ENCODE measurements at places on chromosomes 3 and 15. TPM values are rescaled to one million over a fixed set of nuclear protein-coding genes. Genes with fewer than 3 reads are reported as not detected.

DNA sequence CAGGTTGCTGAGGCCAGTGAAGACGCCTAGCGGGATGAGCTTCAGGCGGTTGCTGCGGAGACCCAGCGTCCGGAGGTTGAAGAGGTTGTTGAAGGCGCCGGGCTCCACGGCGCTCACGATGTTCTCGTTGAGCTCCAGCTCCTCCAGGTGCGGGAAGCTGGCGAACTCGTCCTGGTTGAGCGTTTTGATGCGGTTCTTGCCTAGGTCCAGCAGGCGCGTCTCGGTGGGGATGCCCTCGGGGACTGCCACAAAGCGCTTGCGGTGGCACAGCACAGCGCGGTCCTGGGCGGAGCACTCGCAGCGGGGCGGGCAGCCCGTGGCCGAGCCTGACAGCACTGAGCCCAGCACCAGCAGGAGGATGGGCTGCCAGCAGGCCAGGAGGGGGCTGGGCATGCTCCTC, 17.2 kb downstream of the LINGO1 start:
- no peaks in the 10 kb centered on the region for H3K4me1 ChIP-seq
- H3K36me3 ChIP-seq = no peaks in the 10 kb centered on the region
- no peak for DNase-seq
- H3K27me3 ChIP-seq = no peaks in the 10 kb centered on the region

DNA sequence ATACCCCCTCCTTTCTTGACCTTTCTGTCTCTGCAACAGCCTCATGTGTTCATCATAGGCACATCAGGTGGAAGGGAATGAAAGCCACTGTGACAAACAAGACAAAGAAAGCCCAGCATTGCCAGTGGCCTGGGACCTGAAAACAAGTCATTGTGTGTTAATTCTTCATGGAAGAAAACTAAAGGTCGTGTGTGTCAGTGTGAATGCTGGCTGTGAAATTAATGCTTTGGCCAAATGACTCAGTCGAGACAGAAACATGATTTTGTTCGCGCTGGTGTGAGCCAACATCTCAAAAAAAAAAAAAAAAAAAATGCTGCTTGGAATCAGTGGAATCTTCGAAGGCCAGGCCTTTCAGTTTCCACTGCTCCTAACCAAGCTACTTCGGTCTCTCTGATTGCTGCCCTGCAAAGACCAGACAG, 386.5 kb upstream of the PROK2 start:
- no peak overlapping the region for H3K4me3 ChIP-seq
- H3K36me3 ChIP-seq = no peaks in the 10 kb centered on the region
- no peak overlapping the region for H3K27ac ChIP-seq
- no peak for DNase-seq

DNA sequence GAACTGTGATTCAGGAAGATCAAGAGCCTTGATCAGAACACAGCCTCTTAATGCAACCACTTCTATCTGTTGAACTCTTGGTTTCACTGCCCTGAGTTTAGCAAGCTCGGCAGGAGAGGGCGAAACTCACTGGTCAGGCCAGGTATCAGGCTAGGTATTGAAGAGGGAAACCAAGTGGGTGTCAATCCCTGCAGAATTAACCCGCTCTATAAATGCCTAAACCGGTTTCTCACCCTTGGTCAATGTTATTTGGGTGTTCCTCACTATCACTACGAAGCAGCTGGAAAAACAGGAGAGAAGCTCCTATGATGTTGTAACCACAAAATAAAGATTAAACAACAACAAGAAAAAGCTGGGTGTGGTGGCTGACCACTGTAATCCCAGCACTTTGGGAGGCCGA, 23.9 kb downstream of the LIPH start:
- no peaks in the 10 kb centered on the region for H3K4me1 ChIP-seq
- peaks cover 3% of the 10 kb centered on the region for H3K27me3 ChIP-seq
- H3K4me3 ChIP-seq = no peak overlapping the region

GRCh38 chr15:76929011-76929760, 2.4 kb upstream of the RCN2 start:
- H3K4me3 ChIP-seq = no peak overlapping the region
- H3K36me3 ChIP-seq = peaks cover 4% of the 10 kb centered on the region
- H3K27me3 ChIP-seq = peaks cover 18% of the 10 kb centered on the region

DNA sequence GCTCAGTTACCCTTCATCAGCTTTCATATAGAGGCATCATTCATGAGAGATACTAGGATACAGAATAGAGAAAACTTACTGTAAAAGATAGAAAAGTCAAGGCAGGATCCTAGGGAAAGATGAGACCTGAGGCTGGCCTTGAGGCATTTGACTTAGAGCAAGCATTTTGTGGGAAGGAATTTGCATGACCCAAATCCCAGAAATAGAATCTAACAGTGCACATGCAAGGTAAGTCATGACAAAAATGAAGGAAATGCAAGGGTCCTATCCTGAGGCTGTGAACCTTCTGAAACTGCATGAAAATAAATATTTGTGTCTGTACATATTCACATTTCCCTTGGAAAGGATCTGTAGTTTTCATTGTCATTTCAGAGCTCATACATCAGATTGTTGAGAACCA, 122.3 kb downstream of the HCN4 start:
- no peak for DNase-seq
- H3K4me3 ChIP-seq = no peak overlapping the region
- H3K27ac ChIP-seq = no peak overlapping the region
- H3K27me3 ChIP-seq = peaks cover 3% of the 10 kb centered on the region
- H3K4me1 ChIP-seq = peaks cover 5% of the 10 kb centered on the region

GRCh38 chr3:191257286-191257685, 58.2 kb downstream of the OSTN start:
- no peak overlapping the region for H3K4me3 ChIP-seq
- no peaks in the 10 kb centered on the region for H3K36me3 ChIP-seq
- H3K4me1 ChIP-seq = no peaks in the 10 kb centered on the region
- no peak overlapping the region for H3K27ac ChIP-seq
- no peak for DNase-seq

DNA sequence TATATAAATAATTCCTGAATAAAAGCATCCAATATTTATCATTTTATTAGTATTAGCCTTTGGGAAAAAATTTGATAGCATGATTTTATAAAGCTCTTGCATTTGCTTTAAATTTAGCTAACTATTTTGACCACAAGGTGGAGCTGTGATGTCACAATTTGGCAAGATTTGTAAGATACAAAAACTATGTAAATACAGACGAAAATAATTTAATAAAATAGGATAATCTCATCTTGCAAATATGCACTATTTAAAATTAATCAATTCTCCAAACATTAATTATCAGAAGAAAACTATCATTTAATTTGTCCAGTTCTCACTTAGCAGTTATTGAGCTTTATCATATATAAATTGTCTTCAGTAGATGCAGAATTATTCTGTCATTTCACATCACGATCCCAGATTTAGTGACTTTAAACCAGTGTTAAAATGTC, 95.4 kb downstream of the PLOD2 start:
- no peak for DNase-seq
- H3K4me3 ChIP-seq = no peak overlapping the region
- H3K36me3 ChIP-seq = no peaks in the 10 kb centered on the region
- no peaks in the 10 kb centered on the region for H3K4me1 ChIP-seq

DNA sequence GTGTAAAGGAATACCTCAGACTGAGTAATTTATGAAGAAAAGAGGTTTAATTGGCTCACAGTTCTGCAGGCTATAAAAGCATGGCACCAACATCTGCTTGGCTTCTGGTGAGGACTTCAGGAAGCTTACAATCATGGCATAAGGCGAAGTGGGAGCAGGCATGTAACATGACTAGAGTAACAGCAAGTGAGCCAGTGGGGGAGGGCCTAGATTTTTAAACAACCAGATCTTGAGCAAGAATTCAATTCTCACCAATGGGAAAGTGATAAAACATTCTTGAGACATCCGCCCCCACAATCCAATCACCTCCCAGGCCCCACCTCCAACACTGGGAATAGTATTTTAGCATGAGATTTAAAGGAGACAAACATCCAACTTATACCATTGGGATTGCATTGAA, 44.2 kb upstream of the BCL2A1 start:
- no peaks in the 10 kb centered on the region for H3K36me3 ChIP-seq
- no peak for DNase-seq
- H3K27ac ChIP-seq = no peak overlapping the region
- H3K4me3 ChIP-seq = no peak overlapping the region
- H3K27me3 ChIP-seq = no peaks in the 10 kb centered on the region
- H3K4me1 ChIP-seq = peaks cover 12% of the 10 kb centered on the region

DNA sequence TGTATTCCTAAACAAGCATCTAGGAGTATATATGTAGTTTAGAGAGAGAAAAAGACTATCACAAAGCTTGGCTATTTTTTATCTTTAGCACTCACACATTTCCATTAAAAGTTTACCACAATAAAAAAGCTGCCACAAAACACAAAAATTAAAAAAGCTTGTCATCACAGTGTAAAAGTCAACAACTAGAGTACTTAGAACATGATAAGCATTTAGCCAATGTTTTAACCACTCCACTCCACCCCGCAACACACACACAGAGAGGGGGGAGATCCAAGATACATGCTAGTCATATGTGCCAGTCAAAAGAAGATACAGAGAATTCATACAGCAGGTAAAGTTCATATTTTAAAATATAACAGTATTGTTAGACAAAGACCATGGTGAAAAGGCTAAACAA, 79.7 kb downstream of the STAG1 start:
- H3K27ac ChIP-seq = no peak overlapping the region
- peaks cover 22% of the 10 kb centered on the region for H3K36me3 ChIP-seq
- H3K4me3 ChIP-seq = no peak overlapping the region
- no peaks in the 10 kb centered on the region for H3K27me3 ChIP-seq
- DNase-seq = no peak

- peaks cover 14% of the 10 kb centered on the region for H3K4me1 ChIP-seq
- H3K27me3 ChIP-seq = peaks cover 2% of the 10 kb centered on the region
- H3K27ac ChIP-seq = no peak overlapping the region
- no peaks in the 10 kb centered on the region for H3K36me3 ChIP-seq
- DNase-seq = peak; percentile 48
Measured at GRCh38 chr3:139302084-139302800, 41.6 kb upstream of the MRPS22 start.

DNA sequence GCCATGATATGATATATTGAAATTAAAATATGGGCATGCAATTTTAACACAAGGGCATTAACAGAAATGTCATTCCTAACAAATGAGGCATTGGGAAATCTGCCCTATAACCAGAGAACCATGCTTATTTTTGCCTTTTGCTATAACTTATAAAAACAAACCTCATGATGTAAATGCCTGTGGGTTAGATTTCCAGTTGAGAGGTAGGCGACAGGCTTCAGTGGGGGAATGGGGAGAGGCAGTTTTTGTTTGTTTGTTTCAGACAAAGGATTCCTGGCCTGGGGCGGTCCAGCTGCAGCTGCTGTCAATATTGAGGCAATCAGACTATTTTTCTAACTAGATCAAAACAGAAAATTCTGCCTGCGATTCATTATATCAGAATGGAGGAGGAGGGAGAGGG, 490.4 kb upstream of the CFAP20DC start:
- peaks cover 15% of the 10 kb centered on the region for H3K4me1 ChIP-seq
- no peak for DNase-seq
- peaks cover 1% of the 10 kb centered on the region for H3K36me3 ChIP-seq
- H3K27me3 ChIP-seq = peaks cover 4% of the 10 kb centered on the region
- H3K27ac ChIP-seq = peak overlapping the region; percentile 10

- no peak overlapping the region for H3K4me3 ChIP-seq
- H3K4me1 ChIP-seq = peaks cover 9% of the 10 kb centered on the region
- no peak for DNase-seq
- H3K27ac ChIP-seq = no peak overlapping the region
- H3K27me3 ChIP-seq = no peaks in the 10 kb centered on the region
- H3K36me3 ChIP-seq = peaks cover 5% of the 10 kb centered on the region
Measured at GRCh38 chr3:20194793-20195460, 8.9 kb upstream of the SGO1 start.

Gene ANKUB1
- not detected for total RNA-seq

Gene DPPA2
- not detected for total RNA-seq

Gene POLQ
- 34.3 TPM for total RNA-seq

Gene WDR6
- total RNA-seq = 154 TPM
